ENCODE measurements at places on chromosomes 6 and 20.

- DNase-seq = no peak
These were observed 282.3 kb downstream of the CD109 start for GRCh38 chr6:73978330-73978729.

- no peak for DNase-seq
These were observed 175.1 kb downstream of the JARID2 start for GRCh38 chr6:15420959-15421438.

DNA sequence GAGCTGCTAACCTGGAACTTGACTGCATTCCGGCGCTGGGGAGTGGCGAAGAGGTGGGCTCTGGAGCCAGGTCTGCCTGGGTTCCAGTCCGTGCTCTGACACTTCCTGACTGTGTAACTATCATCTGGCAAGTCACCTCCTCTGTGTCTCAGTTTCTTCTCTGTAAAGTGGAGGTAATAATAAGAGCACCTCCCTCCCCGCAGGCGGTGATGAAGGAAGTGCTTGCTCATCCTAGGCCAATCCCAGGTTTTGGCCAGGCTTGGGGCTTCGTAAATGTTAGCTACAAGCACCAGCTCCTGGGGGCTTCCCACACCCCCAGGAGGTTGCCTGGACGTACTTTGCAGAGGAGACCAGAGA, 32.8 kb downstream of the SNAI1 start:
- no peak for DNase-seq

DNA sequence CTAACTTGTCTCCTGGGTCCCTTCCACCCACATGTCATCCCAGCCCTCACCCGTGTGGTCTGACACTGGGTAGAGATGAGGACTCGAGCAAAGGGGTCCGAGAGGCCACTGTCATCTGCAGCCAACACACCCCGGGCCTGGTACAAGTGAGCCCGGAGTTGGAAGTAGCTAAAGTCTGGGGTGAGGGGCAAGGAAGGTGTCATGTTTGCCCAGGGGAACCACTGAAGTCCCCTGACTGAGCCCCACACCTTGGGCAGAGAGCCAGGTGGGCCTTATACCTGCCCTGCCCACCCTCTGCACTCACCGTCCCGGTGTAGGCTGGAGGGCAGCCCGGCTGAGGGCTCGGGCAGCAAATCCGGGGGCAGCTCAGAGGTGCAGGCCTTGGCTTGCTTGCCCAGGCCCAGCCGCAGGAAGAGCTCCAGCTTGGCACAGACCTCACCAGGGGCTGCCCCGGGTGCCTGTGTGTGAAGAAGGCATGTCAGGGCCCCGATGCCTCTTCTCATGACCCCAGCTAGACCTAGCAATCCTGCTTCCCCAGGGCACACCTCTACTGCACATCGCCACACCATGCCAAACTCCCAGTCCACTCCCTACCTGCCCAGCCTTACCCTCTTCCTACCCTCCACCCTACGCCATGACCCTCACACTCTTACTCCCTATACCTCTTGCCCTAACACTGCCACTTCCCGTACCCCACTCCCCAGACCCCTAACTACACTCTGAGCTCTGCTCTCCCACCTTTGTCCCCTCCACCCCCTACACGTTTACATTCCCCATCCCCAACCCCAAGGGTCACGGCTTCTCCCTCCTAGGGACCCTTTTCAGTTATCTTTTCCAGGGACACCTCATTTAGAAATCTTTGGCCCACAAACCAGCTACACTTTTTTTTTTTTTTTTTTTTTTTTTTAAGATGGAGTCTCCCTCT, 31.7 kb upstream of the SPAG4 start:
- DNase-seq = no peak

DNA sequence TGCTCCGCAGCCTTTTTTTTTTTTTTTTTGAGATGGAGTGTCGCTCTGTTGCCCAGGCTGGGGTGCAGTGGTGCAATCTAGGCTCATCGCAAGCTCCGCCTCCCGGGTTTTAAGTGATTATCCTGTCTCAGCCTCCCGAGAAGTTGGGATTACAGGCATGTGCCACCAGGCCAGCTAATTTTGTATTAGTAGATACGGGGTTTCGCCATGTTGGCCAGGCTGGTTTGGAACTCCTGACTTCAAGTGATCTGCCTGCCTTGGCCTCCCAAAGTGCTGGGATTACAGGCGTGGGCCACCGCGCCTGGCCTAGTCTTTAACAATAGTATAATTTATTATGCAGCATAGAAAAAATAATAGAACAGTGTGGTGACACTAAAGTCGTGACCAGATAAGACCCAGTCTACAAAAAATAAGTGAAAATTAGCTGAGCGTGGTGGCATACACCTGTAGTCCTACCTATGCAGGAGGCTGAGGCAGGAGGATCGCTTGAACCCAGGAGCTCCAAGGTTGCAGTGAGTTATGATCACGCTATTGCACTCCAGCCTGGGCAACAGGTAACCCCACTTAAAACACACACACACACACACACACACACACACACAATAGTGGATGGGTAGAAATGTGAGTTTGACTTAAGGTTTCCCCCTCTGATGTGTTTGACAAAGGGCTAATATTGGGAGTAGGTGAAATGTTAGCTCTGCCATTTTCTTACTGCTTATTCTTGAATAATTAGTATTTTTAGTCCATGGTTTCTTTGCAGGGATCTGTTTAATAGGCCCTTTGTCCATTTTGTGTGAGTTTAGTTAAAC, 6.5 kb downstream of the PIM1 start:
- DNase-seq = no peak

DNA sequence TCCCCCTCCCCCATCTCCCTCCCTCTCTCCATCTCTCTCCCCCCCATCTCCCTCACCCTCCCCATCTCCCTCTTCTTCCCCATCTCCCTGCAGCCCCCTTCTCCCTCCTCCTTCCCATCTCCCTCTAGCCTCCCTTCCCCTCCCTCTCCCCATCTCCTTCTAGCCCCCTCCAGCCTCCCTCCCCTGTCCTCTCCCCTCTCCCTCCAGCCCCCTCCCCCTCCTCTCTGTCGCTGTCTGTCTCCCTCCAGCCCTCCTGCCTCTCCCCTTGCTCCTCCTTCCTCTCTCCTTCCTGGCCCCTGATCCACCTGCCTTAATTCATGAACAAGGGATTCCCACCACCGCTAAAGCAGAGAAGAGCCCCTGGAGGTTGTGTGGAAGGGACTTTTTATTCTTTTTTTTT, 26.9 kb upstream of the CHMP4B start:
- DNase-seq = no peak

DNA sequence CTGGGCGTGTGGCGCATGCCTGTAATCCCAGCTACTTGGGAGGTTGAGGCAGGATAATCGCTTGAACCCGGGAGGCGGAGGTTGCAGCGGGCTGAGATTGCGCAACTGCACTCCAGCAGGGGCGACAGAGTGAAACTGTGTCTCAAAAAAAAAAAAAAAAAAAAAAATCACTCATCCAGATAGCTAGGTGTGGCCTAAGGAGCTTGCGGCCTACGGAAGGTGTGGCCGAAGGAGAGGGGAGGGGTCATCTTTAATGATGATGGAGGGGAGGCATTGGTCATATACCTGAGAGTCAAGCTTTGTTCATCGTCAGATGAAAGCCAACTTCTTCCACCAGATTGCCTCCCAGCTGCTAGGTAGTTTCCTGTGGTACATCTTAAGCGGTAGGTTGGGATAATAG, 801 bp upstream of the PPARD start:
- DNase-seq = no peak

DNA sequence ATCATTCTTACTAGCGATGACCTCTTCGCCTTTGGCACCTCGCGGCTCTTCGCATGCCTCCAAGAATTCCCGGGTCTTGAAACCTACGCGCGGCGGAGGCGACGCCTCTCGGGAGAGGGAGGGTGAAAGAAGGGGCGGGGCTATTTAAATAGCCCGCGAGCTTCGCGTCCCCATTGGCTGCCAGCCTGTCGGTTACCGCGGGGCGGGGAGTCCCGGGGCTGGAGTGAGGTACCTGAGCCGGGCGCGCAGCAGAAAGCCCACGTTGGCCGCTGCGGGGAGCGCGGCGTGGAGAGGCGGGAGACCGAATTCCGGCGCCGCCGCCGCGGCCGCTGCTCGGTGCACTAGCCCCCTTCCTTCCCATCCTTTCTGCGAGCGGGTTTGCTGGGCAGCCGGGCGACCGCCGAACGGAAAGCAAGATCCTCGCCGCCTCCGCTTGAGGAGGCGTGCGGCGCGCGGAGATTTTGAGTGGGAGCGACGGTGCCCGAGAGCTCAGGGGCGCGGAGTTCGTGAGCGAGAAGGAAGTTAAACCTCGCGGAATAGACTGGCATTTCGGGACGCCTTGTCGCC, at the start of gene BMP6:
Gene BMP6 (plus strand): TSS at position 251 of the 567 bp plus-strand sequence. CDS start 857 bp downstream, outside the sequence.
- no peak for DNase-seq

DNA sequence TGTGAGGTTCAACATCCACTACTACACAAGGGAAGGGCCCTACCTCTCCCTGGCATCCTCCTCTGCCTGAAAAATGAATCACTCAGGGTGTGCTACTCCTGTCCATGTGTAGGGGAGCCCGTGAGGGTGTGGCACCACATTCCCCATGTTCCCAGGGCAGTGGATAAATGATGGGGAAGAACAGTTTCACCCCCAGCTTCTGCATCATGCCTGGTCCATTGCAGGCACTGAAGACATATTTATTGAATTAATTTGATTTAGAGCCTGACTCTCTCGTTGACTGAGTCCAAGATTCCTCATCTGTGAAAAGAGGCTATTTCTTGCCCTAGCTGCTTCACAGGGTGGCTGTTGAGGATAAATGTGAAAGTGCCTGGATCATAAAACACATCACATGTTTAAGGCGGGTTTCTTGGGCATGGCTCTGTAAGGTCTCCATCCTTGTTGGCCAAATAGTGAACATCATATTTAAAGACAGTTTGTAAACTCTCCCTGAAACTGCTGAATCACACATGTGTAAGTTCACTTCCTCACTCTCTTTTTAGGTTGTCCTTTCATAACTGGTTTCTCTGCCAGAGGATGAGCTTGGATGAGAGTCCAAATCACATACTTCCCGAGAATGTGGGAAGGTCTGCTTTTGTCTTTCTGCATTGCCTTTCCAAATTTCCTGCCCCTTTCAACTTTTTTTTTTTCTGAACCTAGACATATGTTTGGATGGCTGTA, 79.7 kb upstream of the FYN start:
- DNase-seq = no peak

- no peak for DNase-seq
These were observed 547.8 kb downstream of the CDH26 start for GRCh38 chr20:60506061-60506460.

GRCh38 chr6:142192343-142192742, 45.3 kb downstream of the VTA1 start:
- no peak for DNase-seq

GRCh38 chr6:109373331-109373730, 8.9 kb downstream of the CD164 start:
- DNase-seq = no peak

Data from effector memory CD8-positive, alpha-beta T cell (primary cell).